ENCODE measurements at places on chromosomes 6 and 20. TPM values are rescaled to one million over a fixed set of nuclear protein-coding genes. Genes with fewer than 3 reads are reported as not detected.

TP53TG5 gene
- total RNA-seq = 0.36 TPM

GSTA1 gene
- 1.6 TPM for total RNA-seq

CLVS2 gene
- total RNA-seq = not detected

CTCFL gene
- not detected for total RNA-seq

DNA sequence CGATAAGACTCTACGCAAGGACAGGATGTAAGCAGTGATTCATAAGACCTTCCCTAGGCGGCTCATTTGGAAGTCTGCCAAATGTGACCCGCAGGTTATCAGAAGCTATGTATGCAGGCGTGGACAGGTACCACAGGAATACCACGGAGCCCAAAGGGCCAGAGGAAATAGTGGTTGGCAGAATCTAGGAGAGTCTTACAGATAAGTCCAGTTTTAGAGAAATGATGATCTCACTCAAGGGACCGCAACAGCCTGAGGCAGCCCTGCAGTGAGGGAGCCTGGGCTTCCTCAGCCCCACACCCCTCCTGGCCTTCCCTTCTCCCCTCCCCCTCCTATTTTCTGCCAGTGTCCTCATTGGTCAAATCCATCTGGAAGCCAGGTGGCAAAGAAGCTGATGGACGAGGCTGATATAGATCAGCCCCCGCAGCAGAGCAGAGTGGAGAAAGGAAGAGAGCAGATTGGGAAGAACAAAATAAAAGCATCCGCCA, 110.6 kb downstream of the FNDC1 start:
- no peak for ATAC-seq

DNA sequence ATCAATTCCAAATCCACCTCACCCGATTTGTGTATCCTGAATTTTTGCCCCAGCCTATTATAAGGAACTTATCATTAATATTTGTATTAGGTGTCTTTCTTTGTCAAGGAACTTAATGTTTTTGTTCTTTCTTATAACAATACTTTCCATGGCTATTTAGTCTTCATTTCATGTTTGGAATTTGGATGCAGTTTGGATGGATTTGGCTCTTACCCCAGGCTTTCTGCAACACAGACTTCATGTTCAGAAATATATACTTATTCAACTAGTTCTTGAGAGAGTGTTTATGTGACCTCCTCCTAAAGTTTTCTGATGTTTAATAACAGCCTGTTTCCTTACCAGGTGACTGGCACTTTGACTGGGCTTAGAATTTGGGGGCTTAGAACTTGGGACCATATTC, 35.9 kb upstream of the TOX2 start:
- ATAC-seq = no peak

GRCh38 chr6:168009331-168009730, 11.9 kb downstream of the KIF25 start:
- ATAC-seq = no peak

DNA sequence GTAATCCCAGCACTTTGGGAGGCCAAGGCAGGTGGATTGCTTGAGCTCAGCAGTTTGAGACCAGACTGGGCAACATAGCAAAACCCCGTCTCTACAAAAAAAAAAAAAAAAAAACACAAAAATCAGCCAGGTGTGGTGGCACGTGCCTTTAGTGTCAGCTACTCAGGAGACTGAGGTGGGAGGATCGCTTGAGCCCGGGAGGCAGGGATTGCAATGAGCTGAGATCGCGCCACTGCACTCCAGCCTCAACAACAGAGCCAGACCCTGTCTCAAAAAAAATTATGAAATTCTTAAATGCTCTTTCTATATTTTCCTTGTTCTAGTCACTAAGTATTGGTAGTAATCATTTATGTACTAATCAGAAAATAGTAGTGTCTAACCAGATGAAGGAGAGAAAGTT, 30.6 kb downstream of the SYTL3 start:
- ATAC-seq = no peak

- no peak for ATAC-seq
Observed at GRCh38 chr6:144295211-144295610, 10.1 kb downstream of the UTRN start.

DNA sequence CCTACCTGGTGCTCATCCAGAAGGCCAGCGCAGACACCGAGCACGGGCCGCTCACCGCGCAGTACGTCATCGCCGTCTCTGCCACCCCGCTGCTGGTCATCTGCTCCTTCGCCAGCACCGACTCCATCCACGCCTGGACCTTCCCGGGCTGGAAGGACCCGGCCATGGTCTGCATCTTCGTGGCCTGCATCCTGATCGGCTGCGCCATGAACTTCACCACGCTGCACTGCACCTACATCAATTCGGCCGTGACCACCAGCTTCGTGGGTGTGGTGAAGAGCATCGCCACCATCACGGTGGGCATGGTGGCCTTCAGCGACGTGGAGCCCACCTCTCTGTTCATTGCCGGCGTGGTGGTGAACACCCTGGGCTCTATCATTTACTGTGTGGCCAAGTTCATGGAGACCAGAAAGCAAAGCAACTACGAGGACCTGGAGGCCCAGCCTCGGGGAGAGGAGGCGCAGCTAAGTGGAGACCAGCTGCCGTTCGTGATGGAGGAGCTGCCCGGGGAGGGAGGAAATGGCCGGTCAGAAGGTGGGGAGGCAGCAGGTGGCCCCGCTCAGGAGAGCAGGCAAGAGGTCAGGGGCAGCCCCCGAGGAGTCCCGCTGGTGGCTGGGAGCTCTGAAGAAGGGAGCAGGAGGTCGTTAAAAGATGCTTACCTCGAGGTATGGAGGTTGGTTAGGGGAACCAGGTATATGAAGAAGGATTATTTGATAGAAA, 2.0 kb downstream of the SLC35D3 start:
- ATAC-seq = no peak

DNA sequence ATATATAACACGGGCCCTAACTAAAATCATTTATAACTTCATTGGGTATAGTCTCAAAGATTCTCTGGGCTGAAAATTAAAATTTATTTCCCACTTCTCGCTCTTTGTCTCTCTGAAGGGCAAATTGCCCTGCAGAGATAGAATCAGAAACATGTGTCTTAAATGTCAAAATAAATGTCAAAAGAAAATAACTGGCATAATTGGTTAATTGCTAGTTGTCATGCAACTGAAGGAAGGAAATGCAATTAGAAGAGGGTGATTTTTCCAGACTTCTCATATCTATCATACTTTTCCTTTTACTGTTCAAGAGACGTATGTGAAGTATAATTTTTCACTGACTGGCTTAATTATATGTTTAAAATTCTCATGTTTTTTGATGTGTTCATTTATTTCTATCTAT, 80.3 kb upstream of the HMGCLL1 start:
- no peak for ATAC-seq

DNA sequence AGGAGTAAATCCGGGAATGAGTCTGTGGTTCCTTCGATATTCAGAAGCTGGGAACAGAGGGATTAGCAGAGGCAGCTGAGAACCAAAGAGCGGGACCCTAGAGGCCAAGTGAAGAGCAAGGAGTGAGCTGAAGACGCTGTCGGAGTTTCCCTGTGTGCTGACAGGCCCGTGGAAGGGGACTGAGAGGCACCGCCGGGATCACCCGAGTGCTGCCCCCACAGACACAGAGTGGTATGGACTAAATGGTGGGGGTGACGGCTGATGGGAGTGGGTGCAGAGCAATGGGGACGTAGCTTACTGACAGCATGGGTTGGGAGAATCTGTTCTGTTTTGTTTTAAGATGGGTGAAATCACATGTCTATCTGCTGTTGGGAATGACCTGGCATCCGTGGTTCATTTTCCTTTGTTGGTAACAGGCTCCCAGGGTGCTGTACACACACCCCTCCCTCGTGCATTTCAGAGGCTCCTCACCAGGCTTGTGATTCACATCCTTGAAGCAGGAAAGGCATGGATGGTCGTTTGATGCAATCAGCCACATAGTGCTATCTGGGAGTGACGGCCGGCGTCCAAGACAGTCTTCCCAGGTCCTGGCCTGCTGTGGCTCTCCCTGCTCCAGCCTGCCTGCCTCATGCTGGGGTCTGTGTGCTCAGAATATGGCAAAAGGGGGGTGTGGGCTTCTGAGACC, 97.4 kb downstream of the THBS2 start:
- ATAC-seq = no peak

DNA sequence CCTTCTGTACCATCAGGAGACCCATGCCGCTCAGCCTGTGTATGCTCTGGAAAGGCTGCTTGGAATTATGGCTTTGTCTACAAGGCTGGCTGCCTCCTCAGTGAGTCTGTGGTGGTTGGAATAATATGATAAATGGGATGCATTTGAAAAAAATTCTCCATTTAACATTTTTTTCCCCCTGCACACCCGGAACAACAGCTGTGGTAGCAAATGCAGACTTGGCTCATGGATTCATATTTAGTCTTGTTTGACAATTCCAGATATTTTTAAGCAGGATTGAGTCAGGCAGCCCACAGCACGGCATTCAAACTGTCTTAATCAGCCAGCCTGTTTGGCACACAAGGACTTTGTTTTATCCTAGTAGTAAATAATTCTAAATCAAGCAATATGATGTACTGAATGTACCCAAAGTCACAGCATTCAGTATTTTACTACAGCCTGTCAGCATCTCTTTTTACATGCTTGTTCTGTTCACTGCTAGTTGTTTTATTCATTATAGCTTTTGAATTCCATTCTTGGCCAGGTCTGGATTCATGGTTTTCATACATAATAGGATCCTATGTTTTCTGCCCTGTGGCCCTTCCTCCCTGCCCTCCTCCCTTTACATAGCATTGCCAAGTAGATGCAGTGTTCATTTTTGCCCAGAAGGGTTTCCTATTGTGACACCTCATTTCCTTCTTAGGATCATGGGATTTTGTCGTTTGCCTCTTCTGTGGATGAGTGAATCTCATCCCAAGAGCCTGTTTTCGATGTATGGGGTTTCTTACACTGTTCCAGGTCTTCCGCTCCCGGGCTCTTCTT, 68.1 kb downstream of the LRRC1 start:
- no peak for ATAC-seq

- no peak for ATAC-seq
Observed at GRCh38 chr6:158032354-158032733, 50.7 kb downstream of the SYNJ2 start.

All from esophagus mucosa (tissue), 1 donor.